Smooth muscle cell of the umbilical artery (primary cell): ENCODE measurements at places on chromosomes 1 and 21. TPM values are rescaled to one million over a fixed set of nuclear protein-coding genes. Genes with fewer than 3 reads are reported as not detected.

Gene C1orf185
- not detected in 2 replicates for total RNA-seq

Gene GCSAML
- not detected in 2 replicates for total RNA-seq

Gene CELA3A
- total RNA-seq, result not detected in 2 replicates

Gene PRDX1
- total RNA-seq, result 498 and 520 TPM in 2 replicates

Gene DIPK1A
- total RNA-seq, result 12.5 and 13.1 TPM in 2 replicates
